ENCODE measurements at places on chromosomes 5 and 9. TPM values are rescaled to one million over a fixed set of nuclear protein-coding genes. Genes with fewer than 3 reads are reported as not detected.

Gene PLK2
- total RNA-seq = 1,040 TPM

Gene LTC4S
- total RNA-seq = not detected

Gene P4HA2
- total RNA-seq = 99.6 TPM

Gene FCN1
- not detected for total RNA-seq

Gene NACC2
- total RNA-seq = 9.8 TPM

Gene CBY3
- total RNA-seq = not detected

Gene ZBTB34
- total RNA-seq = 4.3 TPM

Gene IRX4
- not detected for total RNA-seq

Gene SLC35D2
- total RNA-seq = 51.3 TPM
